Mucosa of gallbladder (tissue), 1 donor: ENCODE measurements at places on chromosomes 6 and 20. TPM values are rescaled to one million over a fixed set of nuclear protein-coding genes. Genes with fewer than 3 reads are reported as not detected.

The PACRG gene
- 3.2 TPM for total RNA-seq

The PHF3 gene
- 54.4 TPM for total RNA-seq

The ZFP57 gene
- 0.12 TPM for total RNA-seq

The ABHD16B gene
- not detected for total RNA-seq

The C4B gene
- total RNA-seq: 155 TPM

The TMEM239 gene
- not detected for total RNA-seq

The OR2J3 gene
- 0.06 TPM for total RNA-seq

The SLC22A23 gene
- 46.0 TPM for total RNA-seq

The SEC63 gene
- total RNA-seq: 85.5 TPM

The AGPAT4 gene
- 15.4 TPM for total RNA-seq

The OPRM1 gene
- total RNA-seq: not detected
